Motor neuron (in vitro differentiated cells): ENCODE measurements at places on chromosomes 6 and 20.
A peak's percentile ranks its signal among the peaks of the same experiment; 100 is the strongest.

GRCh38 chr6:137652961-137653705 is 158.9 kb upstream of the OLIG3 start:
- no peak for ATAC-seq

GRCh38 chr6:134004714-134005113 is 47.7 kb downstream of the SLC2A12 start:
- ATAC-seq = no peak

DNA sequence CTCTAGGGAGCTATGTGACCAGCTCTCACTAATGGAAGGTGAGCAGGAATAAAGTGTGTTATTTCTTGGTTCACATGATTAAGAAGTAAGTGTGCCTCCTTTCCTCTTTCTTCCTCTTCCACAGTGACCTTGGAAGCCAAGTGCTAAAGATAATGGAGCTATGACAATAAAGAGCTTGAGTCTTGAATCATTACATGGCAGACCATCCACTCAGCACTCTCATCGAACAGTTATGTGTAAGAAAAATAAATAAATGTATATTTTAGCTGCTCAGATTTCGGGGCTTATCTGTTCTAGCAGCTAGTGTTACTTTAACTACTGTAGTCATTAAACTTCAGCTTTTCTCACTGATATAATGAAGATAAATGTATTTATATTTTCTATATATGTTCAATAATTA is 72.9 kb downstream of the HDGFL1 start:
- ATAC-seq = no peak

DNA sequence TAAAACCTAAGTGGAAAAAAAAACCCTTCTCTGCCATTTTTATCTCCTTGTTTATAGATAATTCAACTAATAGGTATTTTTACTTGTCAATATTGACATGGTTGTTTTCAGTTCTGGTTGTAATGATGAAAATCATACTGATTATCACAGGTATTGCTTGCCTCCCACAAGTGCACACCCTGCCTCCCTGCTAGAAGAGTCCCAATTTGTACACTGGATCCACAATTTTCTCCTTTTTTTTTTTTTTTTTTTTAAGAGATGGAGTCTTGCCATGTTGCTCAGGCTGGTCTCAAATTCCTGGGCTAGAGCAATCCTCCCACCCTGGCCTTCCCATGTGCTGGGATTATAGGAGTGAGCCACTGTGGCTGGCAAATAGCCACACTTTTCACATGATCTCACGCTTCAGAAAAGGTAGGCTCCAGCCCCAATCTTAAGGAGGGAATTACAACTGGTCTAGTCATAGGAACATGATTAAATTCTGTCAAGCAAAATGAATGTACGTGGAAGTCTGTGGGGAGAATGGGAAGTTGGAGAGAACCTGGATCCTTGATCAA is 12.3 kb downstream of the DYNLT2 start:
- ATAC-seq = no peak

GRCh38 chr6:25017932-25018567 is 82.3 kb upstream of the RIPOR2 start:
- peak; percentile 84 for ATAC-seq

- ATAC-seq = no peak
Observed at GRCh38 chr20:32737371-32738223, 5.7 kb downstream of the COMMD7 start.

GRCh38 chr20:42099101-42099500 is 480.9 kb upstream of the CHD6 start:
- no peak for ATAC-seq

DNA sequence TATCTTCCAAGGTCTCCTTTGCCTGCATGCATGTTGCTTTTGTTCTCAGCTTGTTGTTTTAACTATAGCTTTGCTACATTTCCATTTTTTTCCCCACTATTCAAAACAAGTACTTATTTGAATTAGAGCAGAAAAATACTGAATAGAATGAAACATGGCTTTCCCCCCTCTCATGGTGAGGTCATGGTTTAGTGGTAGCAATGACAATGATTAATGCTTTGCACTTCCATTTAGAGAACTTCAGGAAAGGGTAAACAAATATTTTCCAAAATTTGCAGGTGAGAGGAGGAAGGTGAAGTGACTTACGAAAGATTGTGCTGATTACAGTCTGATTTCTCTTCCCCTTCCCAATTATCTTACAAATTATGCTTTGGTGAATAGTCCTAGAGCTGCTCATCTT is 47.8 kb upstream of the TRAF3IP2 start:
- ATAC-seq = peak; percentile 22

GRCh38 chr20:39462416-39462945 is 500.3 kb downstream of the DHX35 start:
- no peak for ATAC-seq

DNA sequence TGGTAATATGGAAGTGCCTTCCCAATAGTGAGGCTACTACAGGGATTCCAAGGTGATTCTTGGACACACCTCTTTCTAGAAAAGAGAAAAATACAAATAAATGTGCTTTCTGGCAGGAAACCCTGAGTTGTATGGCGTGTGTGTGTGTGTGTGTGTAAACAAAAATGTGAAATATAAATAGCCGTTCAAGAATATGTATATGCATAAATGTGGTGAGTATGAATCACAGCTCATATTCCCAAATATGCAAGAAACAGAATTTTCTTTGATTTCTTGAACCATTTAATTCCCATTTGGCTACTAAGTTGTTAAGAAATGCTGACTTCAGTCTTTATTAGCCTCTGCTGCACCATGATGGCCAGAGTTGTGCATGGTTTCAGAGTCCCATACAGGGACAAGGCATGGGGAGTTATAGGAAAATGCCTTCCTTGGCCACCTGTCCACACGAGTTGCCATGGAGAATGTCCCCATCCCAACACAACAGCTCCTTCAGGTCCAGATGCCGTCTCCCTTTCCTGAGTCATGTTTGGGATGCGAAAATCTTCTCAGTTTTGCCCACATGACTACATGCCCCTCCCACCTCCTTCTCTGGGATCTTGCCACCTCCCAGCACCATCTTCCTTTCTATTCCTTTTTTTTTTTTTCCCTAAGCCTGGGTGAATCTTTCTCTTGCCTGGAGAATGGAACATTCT is 312.4 kb upstream of the ECI2 start:
- ATAC-seq = peak; percentile 61

DNA sequence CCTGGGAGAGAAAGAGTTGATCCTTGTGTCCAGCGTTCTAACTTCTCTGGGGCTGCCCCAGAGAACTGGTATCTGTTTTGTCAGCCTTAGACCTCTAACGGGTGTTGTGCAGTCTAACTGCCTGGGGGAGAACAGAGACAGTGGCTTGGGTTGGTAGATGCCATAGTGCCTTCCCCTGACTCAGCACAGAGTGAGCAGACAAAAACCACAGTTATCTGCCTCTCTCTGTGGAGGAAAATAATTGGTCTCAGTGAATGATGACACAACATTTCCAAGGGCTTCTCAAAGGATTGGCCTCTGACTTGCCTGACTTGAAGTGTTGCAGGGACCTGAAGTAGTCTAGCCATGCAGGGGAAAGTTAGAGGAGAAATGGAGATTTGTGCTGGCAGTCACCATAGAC is 226.2 kb upstream of the MAN1A1 start:
- ATAC-seq = no peak

GRCh38 chr6:144063744-144064401 is 31.5 kb downstream of the SF3B5 start:
- ATAC-seq = peak; percentile 96

GRCh38 chr20:64074184-64074789 is 5.0 kb downstream of the RGS19 start:
- no peak for ATAC-seq

GRCh38 chr20:49833483-49833882 is 20.9 kb downstream of the SLC9A8 start:
- ATAC-seq = no peak

DNA sequence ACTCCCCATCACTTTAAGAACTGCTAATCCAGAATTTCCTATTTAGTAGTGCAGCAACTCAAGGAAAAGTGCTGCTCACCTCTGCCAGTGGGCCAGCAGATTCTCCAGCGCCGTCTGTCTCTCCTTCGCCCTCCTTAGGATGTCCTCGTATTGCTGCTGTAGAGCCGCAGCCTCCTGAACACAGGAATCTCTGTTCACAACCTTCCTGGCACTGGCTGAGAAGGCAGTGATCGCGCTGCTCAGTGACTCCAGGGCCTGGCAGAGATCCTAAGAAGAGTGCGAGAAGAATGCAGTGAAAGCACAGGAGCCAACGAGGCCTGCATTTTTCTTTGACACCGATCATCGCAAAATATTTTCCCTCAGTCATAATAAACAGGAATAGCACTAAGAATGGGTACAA is 209.0 kb downstream of the SYNE1 start:
- ATAC-seq = no peak

DNA sequence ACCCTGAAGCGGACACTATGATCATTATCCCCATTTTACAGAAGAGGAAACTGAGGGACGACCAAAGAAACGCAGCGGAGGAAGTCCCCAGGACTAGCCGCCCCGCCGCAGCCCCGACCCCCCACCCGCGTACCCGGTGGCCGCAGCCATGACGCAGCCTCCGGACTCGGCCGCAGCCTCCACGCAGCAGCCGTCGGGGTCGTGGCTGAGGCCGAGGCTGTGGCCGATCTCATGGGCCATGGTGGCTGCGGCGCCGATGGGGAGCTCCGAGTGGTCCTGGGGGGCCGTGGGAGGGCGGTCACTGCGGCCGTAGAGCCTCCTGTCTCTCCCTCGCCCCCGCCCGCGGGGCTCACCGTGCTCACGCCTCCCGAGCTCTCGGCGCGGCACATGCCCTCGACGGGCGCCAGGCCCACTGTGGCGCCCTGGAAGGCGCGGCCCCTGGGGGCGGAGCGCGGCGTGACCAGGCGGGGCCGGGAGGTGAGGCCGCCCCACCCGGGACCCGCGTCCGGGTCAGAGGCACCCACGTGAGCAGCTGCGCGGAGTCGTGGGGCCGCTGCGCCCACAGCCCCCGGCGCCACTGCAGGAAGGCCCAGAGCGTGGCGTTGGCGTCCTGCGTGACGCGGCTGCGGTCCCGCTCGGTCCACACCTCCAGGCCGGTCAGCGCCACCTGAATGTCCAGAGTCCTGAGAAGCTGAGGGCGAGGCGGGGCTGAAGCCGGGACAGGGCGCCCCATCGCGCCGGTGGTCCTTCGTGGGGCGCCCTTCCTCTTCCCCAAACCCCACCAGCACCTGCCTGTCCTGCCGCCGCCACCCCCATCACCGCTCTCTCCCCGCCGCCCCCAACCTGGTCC is 8.4 kb downstream of the ADAM33 start:
- no peak for ATAC-seq

- ATAC-seq = peak; percentile 99
Observed at GRCh38 chr6:144922120-144922722, 637.1 kb downstream of the UTRN start.

- no peak for ATAC-seq
Observed at GRCh38 chr6:22106961-22107360, 189.9 kb downstream of the PRL start.
